ENCODE measurements at places on chromosomes 3 and 15.

DNA sequence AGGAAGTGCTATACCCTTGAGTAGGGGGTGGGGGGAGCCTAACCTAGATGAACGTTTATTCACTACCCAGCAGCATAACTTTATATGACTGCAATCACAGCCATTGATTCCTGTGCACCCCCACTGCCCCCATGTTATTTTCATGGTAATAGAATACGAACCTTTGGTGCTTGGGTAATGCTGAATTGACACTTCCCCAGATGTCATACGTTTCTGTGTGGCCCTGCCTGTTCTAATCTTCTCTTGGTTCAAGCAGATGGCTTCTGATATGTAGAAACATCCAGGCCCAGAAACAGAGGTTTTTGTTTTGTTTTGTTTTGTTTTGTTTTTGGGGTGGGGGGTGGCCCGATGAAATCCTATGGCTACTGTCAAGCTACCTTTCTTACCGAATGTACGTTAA is 237.9 kb upstream of the TOPAZ1 start:
- DNase-seq, result no peak

DNA sequence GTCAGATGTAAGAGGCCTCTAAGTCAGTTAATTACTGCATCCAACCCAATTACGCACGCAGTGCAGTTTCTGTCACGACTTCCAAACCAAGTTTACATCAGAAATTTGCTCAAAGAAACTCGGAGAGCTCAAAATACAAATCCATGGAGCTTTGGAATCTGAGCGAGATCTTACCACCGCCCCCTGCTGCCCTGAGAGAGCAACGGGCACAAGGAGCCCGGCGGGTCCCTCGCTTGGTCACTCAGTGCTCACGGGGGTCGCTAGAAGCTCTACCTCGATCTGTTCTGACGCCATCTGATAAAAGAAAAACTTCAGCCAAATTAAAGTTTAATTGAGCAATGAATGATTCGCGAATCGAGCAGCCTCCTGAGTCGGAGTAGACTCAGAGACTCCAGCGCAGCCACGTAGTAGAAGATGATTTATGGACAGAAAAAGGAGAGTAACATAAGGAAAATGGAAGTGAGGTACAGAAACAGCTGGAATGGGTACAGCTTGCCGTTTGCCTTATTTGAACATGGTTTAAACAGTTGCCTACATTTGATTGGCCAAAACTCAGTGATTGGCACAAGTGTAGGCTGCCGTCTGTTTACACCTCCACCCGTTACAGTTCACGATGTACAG is 232.7 kb upstream of the ATP10A start:
- no peak for DNase-seq

GRCh38 chr15:52680041-52680391 is 828 bp upstream of the ATOSA start:
- no peak for DNase-seq

- DNase-seq, result no peak
Observed at GRCh38 chr15:20294651-20295237, 246.9 kb downstream of the GOLGA6L6 start.

DNA sequence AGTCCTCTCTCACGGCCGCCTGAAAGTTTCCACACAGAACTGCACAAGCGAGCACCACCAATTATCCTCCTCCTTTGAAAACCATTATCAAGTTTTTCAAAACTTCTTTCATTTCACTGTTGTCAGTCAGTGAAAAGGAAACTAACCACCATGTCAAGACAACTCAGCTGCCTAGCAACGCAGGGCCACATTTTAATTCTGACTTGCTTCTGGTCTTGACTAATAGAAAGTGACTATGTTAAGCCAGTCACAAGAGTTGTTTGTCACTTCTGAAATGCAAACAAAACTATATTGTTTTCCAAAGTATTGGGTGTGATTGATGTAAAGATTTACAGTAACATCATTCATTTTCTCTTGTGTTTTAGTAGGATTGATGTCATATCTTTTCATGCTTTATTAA is 612.8 kb upstream of the AGTR1 start:
- DNase-seq, result no peak

DNA sequence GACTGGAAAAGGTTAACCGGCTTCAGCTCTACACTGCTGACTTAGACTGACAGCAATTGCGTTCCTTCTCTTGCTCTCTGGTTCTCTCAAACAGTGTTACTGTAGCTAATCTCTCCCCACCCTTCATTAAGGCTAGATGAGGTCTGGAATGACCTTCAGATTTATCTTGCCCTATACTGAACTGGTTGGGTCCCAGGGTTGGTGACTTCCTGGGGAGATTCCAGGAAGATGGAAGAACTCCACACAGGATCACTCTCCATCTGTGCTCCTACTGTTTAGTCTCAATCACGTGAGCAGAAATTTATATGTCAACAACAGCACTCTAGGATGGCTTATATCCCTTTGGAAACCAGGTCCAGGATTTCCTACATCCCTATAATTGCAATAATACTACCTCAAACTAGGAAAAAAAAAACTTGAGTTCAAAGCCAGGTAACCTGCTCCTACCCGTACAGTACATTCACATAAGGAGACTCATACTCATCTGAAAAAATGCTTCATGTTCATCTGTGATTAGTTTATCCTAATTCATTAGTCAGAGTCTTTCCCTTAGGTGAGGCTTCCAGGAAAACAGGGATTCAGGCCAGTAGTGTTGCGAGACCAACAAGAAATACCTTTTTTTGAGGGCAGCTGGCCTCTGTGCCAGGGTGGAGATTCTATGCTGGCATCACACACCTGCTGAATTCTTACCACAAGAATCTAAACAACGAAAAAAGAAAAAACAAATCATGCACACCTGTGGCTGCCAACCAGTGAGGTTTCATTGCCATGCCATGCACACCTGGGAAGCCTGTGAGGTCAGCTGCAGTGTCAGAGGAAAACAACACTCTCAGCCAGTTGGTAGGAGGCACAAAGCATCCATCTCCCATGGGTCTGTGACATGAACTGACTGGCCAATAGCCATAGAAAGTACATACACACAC is 297.3 kb downstream of the MECOM start:
- no peak for DNase-seq
